ENCODE measurements at places on chromosomes 5 and 9.

DNA sequence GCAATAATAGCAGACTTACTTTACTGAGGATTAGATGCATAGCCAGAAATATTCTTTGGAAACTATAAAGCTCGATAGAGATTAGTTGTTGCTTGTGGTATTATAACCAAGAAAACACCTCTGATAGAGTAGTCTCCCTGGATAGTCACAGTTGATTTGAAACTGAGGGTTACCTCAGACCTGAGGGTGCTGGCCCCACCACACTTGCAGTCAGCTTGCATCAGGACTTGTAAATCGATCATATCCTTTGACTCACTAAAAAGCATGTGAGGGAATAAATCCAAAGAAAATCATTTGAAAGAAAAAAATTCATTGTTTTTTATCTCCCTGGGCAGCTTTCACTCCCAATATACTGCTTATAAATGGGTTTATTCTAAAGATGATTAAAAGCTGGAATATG is 39.4 kb downstream of the GALNT12 start:
- DNase-seq, result no peak

- DNase-seq, result no peak
These were observed 21.7 kb downstream of the IL33 start for GRCh38 chr9:6237267-6237666.

DNA sequence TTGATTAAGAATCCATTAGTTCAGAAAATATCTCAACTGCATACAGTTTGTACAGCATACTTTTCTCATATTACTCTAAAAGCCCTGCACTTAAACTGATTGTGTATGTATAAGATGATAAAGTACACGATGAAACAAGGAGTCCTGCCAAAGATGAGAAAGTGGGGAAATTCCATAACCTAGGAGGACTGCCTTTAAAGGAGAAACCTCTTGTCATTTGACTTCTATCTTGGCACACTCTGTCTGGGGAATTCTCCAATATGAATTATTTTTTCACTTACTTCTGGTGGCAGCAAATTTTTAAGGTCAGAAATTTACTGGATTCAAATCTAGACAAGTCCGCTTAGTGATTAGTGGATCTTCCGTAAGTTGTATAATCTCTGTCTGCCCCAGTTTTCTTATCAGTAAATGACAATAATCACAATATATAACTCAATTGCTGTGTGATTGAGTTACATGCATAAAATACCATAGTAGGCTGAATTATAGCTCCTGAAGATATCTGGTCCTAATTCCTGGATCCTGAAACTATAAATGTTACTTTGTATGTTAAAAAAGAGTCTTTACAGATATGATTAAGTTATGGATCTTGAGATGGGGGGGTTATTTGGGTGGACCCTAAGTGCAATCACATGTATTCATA is 17.0 kb upstream of the ISOC1 start:
- no peak for DNase-seq

DNA sequence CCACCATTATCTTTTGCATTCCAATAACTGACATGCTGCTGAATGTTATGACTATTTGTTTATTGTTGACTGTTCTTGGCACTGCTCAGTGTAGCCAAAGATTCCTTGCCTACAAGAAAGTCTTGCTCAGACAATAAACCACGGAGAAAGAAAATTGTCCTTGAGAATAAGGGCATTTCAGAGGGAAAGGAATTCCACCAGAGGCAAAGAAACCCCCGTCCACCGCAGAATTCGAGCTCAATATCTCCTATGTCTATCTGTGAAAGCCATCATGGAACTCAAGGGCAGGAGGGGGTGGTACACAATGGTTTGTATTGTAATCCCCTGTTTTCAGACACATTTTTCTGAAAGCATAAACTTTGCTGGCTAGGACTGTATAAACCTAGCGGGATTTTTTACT is 70.3 kb upstream of the ADAMTS16 start:
- no peak for DNase-seq

GRCh38 chr9:20636888-20637440 is 14.7 kb upstream of the MLLT3 start:
- DNase-seq, result no peak

GRCh38 chr9:123315635-123316034 is 40.4 kb upstream of the CRB2 start:
- no peak for DNase-seq

DNA sequence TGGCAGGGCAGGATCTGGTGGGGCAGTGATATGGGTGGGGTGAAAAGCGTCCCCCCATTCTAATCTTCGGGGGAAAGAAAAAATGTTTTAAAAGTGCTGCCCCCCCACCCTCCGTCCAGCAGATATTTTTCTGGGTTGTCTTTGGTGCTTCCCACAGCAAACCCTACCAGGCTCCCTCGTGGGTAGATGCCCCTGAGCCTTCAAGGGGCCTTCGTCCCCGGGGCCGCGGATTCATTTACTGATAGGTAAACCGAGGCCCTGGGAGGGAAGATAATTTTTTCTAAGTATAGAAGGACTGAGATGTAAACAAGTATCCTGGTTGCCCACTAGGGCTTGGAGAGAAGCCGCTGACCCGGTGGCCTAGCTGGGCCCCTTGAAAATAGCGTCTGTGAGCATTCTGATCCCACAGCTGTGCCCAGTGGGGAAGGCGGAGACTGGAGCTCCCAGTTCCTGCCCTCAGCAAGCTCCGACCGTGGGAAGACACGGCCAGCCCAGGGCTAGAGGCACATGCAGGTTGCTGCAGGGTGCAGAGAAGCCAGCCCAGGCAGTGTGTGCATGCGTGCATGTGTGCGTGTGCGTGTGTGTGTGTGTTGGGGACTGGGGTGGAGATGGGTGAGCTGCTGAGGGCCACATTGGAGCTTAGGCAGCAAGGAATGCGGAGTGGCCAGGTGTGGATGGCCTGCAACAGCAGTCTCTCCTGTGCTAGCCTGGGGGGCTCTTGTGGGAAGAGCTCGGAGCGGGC is 6.0 kb upstream of the RXRA start:
- no peak for DNase-seq

- no peak for DNase-seq
These were observed 95.2 kb downstream of the ALDH1A1 start for GRCh38 chr9:72857624-72857996.

DNA sequence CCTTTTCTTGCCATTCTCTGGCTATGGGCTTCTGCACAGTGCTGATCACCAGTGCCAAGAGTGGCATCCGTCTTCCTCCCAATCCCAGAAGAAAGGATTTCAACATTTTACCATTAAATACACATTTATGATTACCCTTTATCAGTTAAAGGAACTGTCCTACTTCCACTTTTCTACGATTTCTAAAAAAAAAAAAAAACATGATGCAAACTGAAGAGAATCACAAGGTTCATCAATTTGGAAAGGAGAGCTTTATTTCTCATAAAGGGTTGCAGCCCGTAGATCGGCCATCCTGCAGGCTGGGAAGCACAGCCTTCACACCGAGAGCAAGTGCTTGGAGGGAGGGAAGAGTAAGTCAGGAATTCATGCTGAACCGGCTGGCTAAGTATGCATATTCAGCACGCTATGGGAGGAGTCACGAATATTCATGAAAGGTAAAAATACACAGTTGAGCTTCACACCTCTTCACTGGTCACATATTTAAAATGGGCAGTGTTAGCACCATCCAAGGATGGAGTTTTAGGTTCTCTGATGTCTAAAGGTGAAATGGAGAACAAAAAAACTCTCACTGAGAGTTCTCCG is 52.5 kb upstream of the SEMA4D start:
- no peak for DNase-seq

- no peak for DNase-seq
These were observed 9.5 kb downstream of the EXOSC3 start for GRCh38 chr9:37775216-37775919.

GRCh38 chr5:124591583-124591982 is 154.9 kb downstream of the ZNF608 start:
- no peak for DNase-seq

DNA sequence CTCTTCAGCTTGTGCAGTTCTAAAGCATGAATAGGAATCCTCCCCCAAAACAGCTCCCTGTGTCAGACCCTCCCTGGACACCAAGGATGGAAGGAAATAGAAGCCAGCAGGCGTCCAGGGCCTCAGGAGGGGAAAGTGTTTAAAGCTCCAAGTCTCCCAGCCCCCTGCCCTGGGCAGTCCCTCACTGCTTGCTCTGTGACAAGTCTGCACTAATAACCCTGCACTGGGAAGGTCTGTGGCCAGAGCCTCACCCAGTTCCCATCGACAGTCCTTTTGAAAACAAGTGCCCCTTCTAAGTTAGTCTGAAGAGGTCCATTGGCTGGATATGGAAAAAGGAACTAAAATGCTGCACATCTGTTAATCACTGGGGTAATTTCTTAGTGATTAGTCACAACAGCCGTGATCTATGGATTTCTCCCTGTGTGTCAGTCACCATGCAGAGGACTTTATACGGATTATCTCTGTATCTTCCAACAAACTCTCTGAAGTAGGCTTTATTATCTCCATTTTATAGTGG is 195.3 kb downstream of the FBXL7 start:
- DNase-seq, result no peak

Data from NCI-H748 treated with DMSO at 0.1 percent for 48 hours (cell line).